ENCODE measurements at places on chromosomes 16 and 17.

- DNase-seq: peak; percentile 73
Observed at GRCh38 chr17:77319211-77320043, 178.7 kb downstream of the SEC14L1 start.

DNA sequence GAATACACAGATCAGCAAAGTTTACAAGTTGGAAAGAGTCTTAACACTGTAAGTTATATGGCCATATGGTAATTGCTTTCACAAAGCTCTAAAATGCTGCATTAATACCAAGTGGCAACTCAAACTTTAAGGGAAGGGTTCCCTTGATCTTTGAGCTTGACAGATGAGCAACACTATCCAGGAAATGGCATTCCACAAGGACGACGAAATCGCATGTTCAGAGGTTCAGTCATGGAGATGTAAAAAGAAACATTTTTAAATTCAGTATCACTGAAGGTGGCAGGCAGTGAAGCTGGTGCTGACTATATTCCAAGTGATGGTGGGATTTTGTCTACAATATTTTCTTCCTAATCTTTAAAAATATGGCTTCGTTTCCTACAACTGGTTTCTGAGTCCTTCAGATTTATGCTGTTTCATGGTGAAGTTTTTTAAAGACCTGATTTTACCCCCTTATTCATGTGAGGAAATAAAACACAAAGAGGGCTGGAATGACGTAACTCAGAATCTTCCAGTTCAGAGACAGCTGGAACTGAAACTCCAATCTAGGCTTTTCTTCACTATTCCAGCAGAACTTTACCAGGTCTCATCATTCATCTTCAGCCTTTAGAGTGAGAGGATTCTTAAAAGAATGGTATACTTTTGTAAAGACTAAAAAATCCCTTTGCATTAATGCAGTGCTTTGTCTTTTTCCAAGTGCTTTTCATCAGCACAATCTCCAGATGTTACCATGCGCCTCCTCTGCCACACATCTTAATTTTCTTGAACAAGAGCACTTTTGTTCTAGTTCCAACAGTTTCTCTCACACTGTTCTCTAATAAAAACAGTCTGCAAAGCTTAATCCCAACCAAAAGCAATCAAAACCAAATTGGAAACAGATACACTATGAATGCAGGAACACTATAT is 20.2 kb downstream of the CHCT1 start:
- no peak for DNase-seq

- no peak for DNase-seq
Observed at GRCh38 chr17:60744355-60744966, 66.8 kb downstream of the BCAS3 start.

DNA sequence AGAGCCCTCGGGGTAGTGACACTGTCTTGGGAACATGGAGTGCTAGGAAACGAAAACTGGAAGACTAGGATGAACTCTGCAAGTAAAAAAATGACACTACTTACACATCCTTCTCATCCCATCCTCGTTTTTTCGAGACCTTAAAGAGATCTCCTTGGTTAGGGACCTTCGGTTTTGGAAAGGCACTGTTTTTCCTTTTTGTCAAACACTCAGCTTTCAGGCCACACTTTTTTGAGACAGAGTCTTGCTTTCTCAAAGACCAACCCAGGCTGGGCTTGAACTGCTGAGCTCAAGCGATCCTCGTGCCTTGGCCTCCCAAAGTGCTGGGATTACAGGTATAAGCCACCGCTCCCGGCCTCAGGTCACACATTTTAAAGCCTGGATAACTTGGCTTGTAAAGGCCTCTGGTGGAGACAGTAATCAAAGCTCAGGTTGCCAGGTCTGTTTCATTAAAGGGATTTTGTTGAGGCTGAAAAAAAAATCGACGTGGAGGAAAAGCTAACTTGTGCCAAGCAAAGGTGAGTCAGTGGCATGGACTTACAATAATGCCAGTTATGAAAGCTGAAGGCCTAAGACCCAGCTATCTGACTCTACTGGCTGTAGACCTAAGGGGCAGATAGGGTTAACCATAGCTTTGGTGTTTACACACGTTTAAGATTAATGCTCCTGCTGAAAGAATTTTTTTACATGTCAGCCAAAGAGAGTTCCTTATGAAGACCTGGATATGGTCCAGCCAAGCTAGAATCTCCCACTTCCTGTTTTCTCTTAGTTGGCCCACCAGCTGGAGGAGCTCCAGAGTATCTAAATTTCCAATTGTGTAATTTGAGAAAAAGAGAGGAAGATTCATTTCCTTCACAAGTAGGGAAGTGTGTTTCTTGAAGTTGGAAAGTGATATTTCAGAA is 823 bp downstream of the NBR1 start:
- DNase-seq: peak; percentile 9

DNA sequence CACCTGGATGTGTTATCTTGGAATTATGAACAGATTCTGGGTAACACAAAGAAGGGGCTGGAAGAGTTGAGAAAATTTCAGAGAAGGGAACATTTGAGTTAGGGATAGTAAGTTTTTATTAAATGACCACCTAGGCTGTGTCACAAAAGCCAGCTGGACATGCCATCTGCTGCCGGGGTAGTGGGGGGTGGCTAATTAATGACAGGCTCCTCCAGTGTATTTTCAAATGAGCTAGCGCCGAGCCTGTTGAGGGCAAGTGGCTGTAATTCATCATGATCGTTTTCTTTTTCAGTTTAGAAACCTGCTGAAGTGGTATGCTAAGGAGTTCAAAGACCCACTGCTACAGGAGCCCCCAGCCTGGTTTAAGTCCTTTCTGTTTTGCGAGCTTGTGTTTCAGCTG is 6.2 kb downstream of the TMEM97 start:
- no peak for DNase-seq

DNA sequence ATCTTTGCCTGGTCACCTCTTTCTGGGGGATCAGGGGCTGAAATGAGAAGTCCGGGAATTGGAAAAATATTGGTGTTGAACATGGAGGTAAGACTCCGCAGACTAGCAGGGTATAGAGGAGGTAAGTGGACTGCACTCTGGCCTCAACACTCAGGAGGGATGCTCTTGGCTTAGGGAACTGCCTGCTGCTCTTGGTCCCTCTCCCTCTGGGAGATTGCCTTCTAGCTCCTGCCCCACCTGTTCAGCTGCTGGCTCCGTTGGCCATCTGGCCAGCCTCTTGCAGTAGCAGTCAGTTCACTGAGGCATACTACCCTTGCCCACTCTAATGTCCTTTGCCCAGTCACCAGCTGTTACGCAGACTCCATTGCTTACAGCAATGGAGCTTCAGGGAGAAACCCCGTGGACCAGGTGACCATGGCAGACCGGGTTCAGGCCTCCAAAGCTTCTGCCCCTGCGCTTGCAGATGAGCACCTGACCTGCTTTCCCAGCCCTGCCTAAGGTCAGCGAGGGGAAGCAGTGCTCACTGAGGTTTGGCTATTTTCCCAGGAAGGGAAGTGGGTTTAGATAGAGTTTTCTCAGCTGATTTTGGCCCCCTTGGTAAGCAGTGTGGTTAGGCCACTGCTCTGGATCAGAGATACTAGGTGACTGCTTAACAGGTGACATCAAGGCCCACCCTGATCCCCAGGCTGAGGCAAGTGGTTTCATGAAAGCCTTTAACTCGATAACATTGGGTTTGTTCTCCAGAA is 11.9 kb downstream of the CDK5RAP3 start:
- DNase-seq: no peak

GRCh38 chr17:47267354-47267828 is 13.8 kb downstream of the ITGB3 start:
- no peak for DNase-seq

GRCh38 chr16:87284183-87284582 is 33.0 kb downstream of the C16orf95 start:
- no peak for DNase-seq
